Fibroblast of the aortic adventitia (primary cell): ENCODE measurements at places on chromosomes 3 and 15.

- DNase-seq: no peak
Observed at GRCh38 chr3:165770781-165771180, 66.4 kb downstream of the BCHE start.

DNA sequence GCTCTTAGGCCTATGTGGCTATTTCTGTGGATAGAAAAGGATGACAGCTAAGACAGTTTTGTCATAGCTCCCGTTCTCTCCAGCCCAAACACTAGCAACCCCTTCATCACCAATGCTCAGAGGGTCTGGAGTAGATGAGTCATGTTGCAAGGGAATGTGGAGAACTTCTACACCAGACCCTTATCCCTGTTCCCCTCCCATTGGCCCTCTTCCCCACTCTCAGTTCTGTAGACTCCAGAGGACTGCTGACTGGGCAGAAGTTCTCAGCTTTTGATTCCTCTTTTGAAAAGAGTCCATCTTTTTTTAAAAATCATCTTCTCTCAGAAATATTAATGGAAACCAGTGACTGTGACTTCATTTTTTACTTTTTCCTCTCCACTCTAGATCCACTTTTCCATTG lies 2.4 kb upstream of the MYZAP start:
- DNase-seq: no peak

DNA sequence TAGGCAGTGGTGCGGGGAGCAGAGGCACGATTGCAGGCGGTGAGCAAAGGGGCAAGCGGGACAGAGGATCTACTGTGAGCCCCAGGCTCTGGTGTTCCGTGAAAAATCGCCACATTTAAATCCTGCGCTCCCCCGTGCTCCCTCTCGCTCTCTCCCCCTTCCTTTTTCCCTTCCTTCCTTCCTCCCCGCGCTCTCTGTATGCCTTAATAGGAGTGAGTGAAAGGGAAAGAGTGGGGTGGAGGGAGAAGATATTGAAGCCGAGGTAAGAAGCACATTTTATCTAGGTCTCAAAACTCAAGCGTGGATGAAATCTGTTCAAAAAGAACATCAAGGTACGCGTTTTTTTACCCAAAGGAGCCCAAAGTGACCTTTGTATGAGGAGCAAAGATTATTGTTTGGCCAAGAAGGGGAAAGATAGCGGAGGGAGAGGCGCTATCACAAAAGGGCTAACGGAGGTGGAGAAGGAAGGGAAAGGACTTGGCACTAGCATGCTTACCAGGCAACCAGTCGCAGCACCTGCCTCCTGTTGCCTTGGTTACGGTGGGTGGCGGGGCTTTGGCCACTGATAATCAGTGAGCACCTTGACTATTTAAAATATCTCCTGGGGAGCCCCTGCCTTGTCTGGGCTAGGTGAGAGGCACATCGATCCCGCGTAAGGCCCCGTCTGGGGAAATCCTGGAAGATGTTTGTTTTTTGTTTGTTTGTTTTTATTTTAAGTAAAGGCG lies 14.9 kb upstream of the AEN start:
- no peak for DNase-seq

- DNase-seq: no peak
Observed at GRCh38 chr3:161557445-161558150, 61.0 kb downstream of the OTOL1 start.

GRCh38 chr15:28132524-28133275 lies 33.6 kb upstream of the OCA2 start:
- peak; percentile 63 for DNase-seq

DNA sequence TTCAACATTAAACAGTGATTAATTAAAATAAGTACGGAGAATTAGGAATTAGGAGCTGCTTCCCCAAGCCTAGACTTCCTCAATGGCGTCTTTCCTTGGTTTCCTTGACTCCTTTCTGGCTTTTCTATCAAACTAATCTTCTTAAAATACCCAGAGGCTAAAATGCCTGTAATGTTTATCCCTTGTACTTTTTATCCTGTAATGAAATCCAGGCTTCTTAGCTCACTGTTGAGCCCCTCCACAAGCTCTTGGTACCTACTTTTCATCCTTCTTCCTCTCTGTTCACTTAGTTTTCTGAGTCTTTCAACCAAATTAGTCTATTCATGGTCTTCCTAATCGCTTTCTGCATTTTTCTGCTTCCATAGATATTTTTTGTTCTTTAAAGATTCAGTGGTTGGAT lies 6.9 kb upstream of the UBE2E1 start:
- no peak for DNase-seq

DNA sequence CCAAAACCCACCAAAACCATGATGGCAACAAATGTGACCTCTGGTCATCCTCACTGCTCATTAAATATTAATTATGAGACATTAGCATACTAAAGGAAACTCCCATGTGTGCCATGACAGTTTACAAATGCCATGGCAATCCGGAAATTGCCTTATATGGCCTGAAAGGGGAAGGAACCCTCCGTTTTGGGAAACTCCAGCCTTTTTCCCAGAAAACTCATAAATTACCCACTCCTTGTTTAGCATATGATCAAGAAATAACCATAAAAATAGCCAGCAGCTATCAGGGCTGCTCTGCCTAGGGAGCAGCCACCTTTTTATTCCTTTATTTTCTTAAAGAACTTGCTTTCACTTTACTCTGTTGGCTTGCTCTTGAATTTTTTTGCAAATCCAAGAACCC lies 992.7 kb downstream of the NTRK3 start:
- DNase-seq: no peak

DNA sequence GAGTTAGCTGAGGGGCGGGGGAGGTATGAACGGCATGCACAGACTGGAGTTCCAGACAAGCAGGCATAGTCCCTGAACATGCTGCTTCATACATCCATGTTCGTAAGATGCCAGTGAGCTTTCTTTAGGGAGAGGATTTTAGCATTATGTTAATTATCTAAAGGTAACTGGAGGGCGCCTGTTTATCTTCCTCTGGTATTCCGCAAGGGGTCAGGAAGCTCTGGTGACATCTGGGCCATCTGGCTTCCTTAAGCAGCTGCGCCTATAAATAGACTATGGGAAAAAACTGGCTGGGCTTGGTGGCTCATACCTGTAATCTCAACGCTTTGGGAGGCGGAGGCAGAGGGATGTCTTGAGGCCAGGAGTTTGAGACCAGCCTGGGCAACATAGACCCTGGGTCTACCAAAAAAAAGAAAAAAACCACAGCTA lies 1.5 kb upstream of the FBXO22 start:
- no peak for DNase-seq

DNA sequence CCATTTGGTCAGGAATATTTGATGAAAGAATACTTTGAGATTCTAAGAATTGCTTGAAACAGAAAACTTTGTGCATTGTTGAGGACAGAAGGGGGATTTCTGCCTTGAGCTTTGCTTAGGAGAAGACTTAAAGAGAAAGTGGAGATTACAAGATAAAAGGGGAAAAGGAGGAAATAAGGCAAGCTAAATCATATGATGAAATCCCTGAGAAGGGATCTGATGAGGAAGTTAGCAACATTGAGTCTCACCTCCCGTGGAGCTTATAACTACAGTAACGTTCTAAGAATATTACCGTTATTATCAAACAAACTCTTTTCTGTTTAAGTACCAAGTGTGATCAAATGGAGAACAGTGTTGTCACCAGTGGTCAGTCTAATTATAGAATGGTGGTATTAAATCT lies 414.7 kb upstream of the NAALADL2 start:
- no peak for DNase-seq

- DNase-seq: no peak
Observed at GRCh38 chr3:108416111-108416869, 94.1 kb downstream of the MYH15 start.

DNA sequence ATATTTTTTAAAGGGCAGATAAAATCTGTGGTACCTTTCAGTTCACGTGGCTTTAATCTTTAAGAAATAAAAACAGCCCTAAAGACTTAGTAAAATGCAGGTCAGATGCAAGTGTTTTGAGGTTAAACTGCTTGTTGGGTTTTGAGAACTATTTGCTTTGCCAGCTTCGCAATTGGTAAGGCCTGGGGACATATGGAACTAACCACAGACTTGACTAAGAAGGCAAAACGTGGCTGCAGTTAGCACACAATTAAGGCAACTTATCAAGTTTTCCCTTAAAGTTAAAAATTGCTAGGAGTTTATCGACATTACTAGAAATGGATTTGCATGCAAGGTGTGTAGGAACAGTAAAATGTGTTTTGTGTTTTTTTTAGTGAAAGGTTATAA lies 206.9 kb downstream of the ZNF385D start:
- peak; percentile 15 for DNase-seq

GRCh38 chr15:90857337-90857736 lies 11.1 kb upstream of the FURIN start:
- no peak for DNase-seq

DNA sequence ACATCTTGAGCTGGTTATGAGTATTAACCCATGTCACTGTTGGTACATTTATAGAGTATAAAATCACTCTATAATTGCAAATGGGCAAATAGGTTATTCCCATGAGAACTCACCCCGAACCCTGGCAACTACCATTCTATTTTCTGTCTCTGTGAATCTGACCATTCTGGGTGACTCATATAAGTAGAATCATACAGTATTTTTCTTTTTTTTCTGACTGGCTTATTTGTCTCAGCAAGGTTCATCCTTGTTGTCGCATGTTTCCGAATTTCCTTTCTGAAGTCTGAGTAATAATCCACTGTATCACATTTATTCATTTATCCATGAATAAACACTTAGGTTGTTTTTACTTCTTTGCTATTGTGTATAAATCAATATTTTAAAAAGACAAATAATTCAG lies 59.9 kb upstream of the CHRM5 start:
- DNase-seq: peak; percentile 49

GRCh38 chr3:38544926-38545325 lies 48.8 kb downstream of the EXOG start:
- DNase-seq: no peak

DNA sequence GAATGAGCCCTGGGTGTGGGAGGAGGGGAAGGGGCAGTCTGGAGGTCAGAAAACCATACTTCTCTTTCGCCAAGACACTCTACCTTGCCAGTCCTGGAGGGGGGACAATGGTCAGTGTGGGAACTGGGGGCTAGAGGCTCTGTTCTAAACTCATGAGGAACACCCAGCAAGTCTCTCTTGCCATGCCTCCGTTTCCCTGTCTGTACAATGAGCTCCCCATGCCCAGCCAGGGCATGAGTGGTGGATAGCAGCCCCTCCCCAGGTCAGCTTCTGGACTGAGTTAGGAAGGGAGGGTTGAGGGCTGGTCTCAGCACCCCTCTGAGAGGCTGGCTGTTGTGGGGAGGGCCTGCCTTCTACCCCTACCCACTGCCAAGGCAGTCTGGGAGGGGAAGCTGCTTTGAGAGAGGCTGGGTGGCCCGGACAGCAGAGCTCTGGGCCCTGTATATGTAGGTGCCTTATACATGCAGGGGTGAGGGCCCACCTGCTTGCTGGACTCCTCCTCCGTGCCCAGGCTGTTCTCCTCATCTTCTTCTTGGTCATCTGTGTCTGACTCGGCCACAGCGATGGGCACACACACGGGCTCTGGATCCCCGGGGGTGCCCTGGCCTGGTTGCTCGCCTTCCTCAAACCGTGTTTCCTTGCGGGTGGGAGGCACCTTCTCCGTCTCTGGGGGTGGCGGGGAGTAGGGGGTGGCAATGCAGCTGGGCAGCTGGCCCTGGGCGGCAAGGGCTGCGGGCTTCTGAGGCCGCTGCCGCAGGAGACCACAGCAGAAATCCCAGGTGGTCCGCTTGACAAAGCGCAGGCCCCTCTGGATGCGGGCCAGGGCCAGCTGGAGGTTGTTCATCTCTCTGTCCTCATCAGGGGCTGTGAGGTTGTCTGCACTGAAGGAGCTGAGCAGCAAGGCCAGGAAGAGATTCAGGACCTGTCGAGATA lies 68.8 kb downstream of the SCN5A start:
- DNase-seq: no peak

- no peak for DNase-seq
Observed at GRCh38 chr15:64515825-64516224, 55.4 kb downstream of the ZNF609 start.

GRCh38 chr3:42590989-42591756 lies 513 bp downstream of the SS18L2 start:
- peak; percentile 15 for DNase-seq

- peak; percentile 31 for DNase-seq
Observed at GRCh38 chr3:38084334-38085310, 45.6 kb downstream of the DLEC1 start.

DNA sequence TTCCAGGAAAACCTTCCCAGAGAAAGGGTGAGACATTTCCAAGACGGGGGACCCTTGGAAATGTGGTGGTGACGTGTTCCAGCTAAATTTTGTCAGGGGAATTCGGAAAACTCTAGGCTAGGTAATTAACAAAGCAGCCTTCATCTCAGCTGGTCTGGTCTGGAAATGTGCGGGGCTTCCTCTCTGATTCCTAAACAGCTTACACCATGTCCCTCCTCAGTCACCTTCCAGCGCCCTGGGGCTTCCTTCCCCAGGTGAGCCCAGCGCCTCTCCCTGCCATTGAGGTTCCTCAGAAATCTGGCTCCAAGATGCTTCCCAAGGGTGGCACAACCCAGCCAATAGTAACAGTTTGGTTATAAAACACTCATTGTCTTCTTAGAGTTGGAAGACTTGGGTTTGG lies 571 bp downstream of the ACAD9 start:
- DNase-seq: no peak

DNA sequence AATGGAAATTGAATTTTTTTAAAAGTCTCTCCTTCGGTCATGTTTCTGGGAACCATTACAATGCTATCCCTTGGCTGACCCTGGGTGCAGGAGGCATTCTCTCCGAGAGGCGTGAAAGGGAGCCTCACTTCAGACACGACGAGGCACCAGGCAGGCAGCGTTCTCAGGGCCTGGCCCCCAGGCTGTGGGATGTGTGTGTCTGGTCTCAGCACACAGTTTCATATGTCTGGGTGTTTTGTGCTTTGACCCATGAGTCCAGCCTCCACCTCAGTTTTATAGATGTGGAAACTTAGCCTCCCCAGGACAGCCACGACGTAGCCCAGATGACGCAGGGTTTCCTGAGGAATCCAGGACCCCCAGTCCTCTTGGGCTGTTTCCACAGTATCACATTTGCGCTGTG lies 34.0 kb downstream of the FGD5 start:
- DNase-seq: no peak

DNA sequence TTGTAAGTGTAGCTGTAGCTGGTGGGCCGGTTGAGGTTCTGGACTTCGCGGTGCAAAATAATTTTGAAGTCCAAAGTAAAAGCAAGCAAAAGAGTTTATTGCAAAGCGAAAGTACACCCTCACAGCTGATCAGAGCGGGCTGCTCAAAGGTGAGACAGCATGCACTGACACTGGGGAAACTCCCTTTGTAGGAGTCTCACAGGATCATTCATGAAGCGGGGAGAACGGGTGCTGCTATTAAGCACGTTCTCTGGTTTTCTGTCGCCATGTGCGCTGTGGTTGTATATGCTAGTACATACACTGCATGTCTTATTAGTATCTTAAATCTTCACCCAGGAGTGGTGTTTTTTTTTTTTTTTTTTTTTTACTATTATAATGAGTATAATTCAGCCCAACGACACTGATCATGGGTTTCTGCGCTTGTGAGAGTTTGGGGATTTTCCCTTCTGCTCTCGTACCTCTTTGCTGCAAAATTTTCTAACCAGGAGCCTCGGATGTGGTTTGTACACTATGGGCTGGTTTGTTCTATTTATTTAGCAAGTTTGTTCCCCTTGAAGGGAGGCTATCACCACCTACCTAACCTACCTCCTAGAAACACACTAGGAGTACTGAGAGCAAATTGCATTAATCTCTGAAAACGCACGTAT lies 1.4 kb upstream of the AP4E1 start:
- DNase-seq: peak; percentile 4
